ENCODE measurements at places on chromosomes 12 and 14. TPM values are rescaled to one million over a fixed set of nuclear protein-coding genes. Genes with fewer than 3 reads are reported as not detected.
A peak's percentile ranks its signal among the peaks of the same experiment; 100 is the strongest.

The FBXO34 gene
- polyA plus RNA-seq = 16.8 TPM

The FLRT2 gene
- not detected for polyA plus RNA-seq

The KRT78 gene
- polyA plus RNA-seq = not detected

The RBP5 gene
- polyA plus RNA-seq = not detected

The KRT82 gene
- not detected for polyA plus RNA-seq

The ADAMTS20 gene
- not detected for polyA plus RNA-seq

The LARP4 gene
- 15.9 TPM for polyA plus RNA-seq

The HOXC9 gene
- polyA plus RNA-seq = not detected

The NYNRIN gene
- polyA plus RNA-seq = 0.13 TPM

The TUBA1C gene
- 25.4 TPM for polyA plus RNA-seq

The KLRG1 gene
- polyA plus RNA-seq = 13.8 TPM

The PLEK2 gene
- polyA plus RNA-seq = 1.2 TPM

The GLIPR1L1 gene
- not detected for polyA plus RNA-seq

The BMP4 gene
- polyA plus RNA-seq = not detected

The TSHR gene
- polyA plus RNA-seq = 0.40 TPM

The MTERF2 gene
- polyA plus RNA-seq = 9.3 TPM

The SLC6A13 gene
- not detected for polyA plus RNA-seq

DNA sequence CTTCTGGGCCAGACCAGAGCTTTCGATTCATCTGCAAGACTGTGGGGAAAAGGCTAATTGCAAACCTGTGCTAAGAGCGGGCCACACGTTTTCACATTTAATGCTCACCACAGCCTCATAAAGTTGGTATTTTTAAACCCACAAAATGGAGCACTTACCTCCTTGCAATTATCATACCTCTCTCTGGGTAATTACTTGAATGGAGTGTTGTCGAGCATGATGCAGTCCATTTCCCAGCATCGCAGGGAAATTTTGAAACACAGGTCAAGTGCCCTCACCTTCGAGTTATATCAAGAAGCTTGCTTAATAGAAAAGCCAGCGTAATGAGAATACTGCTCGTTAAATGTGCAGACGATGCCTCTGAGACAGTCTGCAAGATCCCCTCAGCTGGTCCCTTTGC is 8.8 kb upstream of the IFI27L2 start:
- H3K36me3 ChIP-seq = no peaks in the 10 kb centered on the region
- no peak for DNase-seq
- no peaks in the 10 kb centered on the region for H3K4me1 ChIP-seq
- no peak overlapping the region for H3K4me3 ChIP-seq

GRCh38 chr12:20950248-20950647 is 139.7 kb downstream of the SLCO1B3 start:
- no peak for DNase-seq
- H3K4me1 ChIP-seq = no peaks in the 10 kb centered on the region
- H3K27me3 ChIP-seq = no peaks in the 10 kb centered on the region
- H3K27ac ChIP-seq = no peak overlapping the region
- no peaks in the 10 kb centered on the region for H3K36me3 ChIP-seq

- no peaks in the 10 kb centered on the region for H3K27me3 ChIP-seq
- no peak overlapping the region for H3K4me3 ChIP-seq
- peaks cover 1% of the 10 kb centered on the region for H3K4me1 ChIP-seq
- no peak for DNase-seq
- H3K27ac ChIP-seq = no peak overlapping the region
These were observed 68.5 kb downstream of the PPFIBP1 start for GRCh38 chr12:27592548-27592947.

DNA sequence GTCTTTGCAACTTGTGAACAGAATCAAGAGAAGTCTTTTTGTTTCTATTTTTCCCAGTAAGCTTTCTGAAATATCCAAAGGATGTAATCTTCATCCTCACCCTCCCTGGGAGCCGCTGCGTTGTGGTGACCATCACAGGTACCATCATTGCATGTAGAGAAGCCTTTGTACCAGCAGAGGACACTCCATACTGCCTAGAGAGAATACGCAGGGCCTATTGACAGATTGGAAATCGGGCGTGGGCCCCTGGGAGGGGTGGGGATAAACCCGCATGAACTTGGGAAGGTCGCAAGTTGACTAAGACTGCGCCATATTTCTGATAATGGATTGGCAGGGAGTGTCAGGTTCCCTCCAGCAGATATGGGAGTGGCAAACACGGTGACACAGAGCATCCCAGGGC is 12.7 kb downstream of the KRT1 start:
- no peaks in the 10 kb centered on the region for H3K27me3 ChIP-seq
- DNase-seq = no peak
- no peak overlapping the region for H3K4me3 ChIP-seq
- peak overlapping the region; percentile 78 for H3K27ac ChIP-seq
- peaks cover 6% of the 10 kb centered on the region for H3K4me1 ChIP-seq

DNA sequence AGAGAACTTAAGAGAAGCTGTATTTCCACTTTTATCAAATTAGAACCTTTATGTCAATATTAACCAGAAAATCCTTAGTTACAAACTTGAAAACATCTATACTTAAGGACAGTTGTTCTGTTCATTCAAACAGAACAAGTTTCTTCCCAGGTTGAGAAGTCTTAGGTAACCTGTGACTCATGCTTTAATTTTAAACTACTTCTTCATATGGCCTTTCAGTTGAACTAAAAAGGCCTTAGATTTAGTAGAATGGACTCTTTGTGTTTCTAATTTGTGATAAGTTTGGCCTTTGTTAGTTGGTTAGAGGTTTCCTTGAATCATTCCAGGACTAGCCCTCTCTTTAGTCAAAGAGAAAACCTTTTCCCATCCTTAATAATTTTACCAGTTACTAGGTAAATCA is 274.2 kb downstream of the FUT8 start:
- peaks cover 30% of the 10 kb centered on the region for H3K36me3 ChIP-seq
- no peak overlapping the region for H3K27ac ChIP-seq
- no peak overlapping the region for H3K4me3 ChIP-seq
- H3K4me1 ChIP-seq = peaks cover 3% of the 10 kb centered on the region

- H3K27ac ChIP-seq = peak overlapping the region; percentile 84
- peak overlapping the region; percentile 70 for H3K4me3 ChIP-seq
- H3K36me3 ChIP-seq = peaks cover 8% of the 10 kb centered on the region
- peaks cover 32% of the 10 kb centered on the region for H3K4me1 ChIP-seq
- no peaks in the 10 kb centered on the region for H3K27me3 ChIP-seq
These were observed 53.9 kb downstream of the ANAPC7 start for GRCh38 chr12:110349514-110350151.

DNA sequence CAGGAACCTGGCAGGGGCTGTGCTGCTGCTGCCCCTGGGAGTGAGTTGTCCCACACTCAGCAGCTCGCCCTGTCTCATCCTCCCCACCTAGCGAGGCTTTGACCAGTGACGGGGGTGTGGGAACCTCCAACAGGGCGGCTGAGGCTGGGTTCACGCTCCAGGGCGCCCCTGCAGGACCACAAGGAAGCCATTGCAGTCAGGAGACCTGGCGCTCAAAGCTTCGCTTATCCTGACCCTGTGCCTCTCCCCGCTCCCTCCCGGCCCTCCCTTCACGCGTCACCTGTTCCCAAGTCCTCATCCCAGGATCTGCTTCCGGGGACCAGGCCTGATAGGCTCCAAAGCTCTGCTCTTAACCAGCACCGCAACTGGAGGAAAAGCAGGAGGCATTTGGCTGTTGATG is 272.0 kb upstream of the SFSWAP start:
- peaks cover 18% of the 10 kb centered on the region for H3K27me3 ChIP-seq
- H3K36me3 ChIP-seq = no peaks in the 10 kb centered on the region
- H3K4me3 ChIP-seq = no peak overlapping the region
- no peak for DNase-seq
- H3K4me1 ChIP-seq = peaks cover 7% of the 10 kb centered on the region

- DNase-seq = no peak
- H3K4me3 ChIP-seq = no peak overlapping the region
- no peaks in the 10 kb centered on the region for H3K4me1 ChIP-seq
- H3K27me3 ChIP-seq = no peaks in the 10 kb centered on the region
These were observed 18.3 kb upstream of the ATP2A2 start for GRCh38 chr12:110262442-110263388.

- no peak overlapping the region for H3K27ac ChIP-seq
- H3K27me3 ChIP-seq = peaks cover 11% of the 10 kb centered on the region
- peaks cover 5% of the 10 kb centered on the region for H3K4me1 ChIP-seq
- no peak for DNase-seq
These were observed 3.6 kb upstream of the KRT6A start for GRCh38 chr12:52496590-52497071.

DNA sequence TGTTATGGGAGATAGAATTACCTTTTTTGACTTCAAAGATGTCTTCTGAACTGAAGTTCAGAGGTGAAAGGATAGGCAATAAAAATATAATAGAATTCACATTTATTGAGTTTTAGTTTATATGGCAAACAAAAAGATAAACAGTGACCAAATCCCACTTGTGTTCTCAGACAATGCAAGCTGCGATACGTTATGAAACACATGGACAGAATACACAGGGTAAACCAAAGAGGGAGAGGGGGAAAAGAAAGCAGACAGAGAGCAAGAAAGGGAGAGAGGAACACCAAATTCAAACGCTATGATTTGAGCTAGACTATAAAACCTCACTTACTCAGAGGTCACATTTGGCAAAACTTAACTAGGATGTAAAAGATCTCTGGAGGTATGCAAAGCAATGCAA is 238.2 kb upstream of the FLRT2 start:
- no peak for DNase-seq
- H3K36me3 ChIP-seq = no peaks in the 10 kb centered on the region
- H3K4me1 ChIP-seq = no peaks in the 10 kb centered on the region
- no peak overlapping the region for H3K27ac ChIP-seq

- H3K4me1 ChIP-seq = no peaks in the 10 kb centered on the region
- H3K4me3 ChIP-seq = no peak overlapping the region
- peaks cover 26% of the 10 kb centered on the region for H3K27me3 ChIP-seq
- no peak for DNase-seq
- H3K27ac ChIP-seq = no peak overlapping the region
These were observed 36.4 kb upstream of the C14orf180 start for GRCh38 chr14:104542871-104543830.

DNA sequence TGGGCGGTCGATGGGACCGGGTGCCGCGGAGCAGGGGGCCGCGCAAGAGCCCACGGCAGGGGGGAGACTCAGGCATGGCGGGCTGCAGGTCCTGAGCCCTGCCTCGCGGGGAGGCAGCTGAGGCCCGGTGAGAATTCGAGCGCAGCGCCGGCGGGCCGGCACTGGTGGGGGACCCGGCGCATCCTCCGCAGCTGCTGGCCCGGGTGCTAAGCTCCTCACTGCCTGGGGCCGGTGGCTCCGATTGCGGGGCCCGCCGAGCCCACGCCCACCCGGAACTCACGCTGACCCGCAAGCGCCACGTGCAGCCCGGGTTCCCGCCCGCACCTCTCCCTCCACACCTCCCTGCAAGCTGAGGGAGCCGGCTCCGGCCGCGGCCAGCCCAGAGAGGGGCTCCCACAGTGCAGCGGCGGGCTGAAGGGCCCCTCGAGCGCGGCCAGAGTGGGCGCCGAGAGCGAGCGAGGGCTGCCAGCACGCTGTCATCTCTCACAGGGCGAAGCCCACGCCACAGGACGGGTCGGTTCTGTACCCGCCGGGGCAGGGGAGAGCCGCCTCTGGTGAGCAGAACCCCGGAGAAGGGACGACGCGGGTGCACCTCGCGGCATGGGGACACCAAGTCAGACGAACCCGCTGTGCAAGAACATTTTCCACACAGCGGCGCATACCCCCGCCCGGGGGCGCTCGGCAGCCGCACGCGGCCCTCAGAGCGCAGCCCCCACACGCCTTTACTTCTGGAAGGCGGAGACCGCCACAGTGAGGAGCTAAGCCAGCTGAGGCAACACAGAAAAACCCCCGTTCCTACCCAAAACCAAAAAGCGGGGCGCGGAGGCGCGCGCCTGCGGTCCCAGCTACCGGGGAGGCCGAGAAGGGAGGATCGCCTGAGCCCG is 1.2 kb upstream of the SIVA1 start:
- H3K27me3 ChIP-seq = no peaks in the 10 kb centered on the region
- H3K4me3 ChIP-seq = peak overlapping the region; percentile 90
- peaks cover 40% of the 10 kb centered on the region for H3K4me1 ChIP-seq
- H3K36me3 ChIP-seq = no peaks in the 10 kb centered on the region

GRCh38 chr12:51098611-51099010 is 15.2 kb upstream of the CSRNP2 start:
- no peak for DNase-seq
- H3K36me3 ChIP-seq = peaks cover 5% of the 10 kb centered on the region
- no peaks in the 10 kb centered on the region for H3K27me3 ChIP-seq
- H3K4me3 ChIP-seq = no peak overlapping the region

GRCh38 chr14:63435838-63436237 is 107.3 kb downstream of the PPP2R5E start:
- peaks cover 17% of the 10 kb centered on the region for H3K36me3 ChIP-seq
- H3K27me3 ChIP-seq = no peaks in the 10 kb centered on the region
- H3K4me1 ChIP-seq = peaks cover 79% of the 10 kb centered on the region
- no peak for DNase-seq

DNA sequence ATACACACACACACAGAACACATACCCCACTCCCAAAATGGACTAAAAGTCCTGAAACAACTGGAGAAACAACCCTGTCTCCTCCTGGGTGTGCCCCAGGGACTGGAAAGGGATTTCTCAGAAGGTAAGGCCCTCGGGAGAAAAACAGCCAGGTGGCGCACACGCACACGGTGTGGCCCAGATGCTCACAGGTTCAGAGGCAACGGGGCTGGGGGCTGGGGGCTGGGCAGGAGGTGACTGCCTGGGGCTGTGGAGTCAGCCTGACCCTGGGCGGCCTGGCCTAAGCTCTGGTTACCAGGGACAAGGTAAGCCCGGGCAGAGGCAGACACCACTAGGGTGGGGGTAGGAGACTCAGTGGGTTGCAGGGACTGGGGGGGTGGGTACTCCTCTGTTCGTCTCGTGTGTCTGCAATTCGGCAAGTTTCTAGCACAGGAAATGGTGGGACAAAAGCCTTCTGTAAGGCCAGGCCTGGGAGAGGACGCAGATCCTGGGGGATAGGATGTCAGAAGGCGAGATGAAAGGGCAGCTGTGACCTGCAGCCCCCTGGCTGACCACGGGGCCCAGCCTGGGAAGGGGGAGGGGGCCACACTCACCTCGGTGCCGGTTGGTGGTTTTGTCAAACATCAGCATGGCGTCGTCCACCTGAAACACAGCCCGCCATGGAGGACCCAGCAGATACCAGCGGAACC is 10.4 kb downstream of the MSI1 start:
- peaks cover 11% of the 10 kb centered on the region for H3K4me1 ChIP-seq
- no peak overlapping the region for H3K4me3 ChIP-seq
- H3K27me3 ChIP-seq = peaks cover 46% of the 10 kb centered on the region
- DNase-seq = no peak
- H3K36me3 ChIP-seq = no peaks in the 10 kb centered on the region

GRCh38 chr12:52521175-52521567 is 977 bp upstream of the KRT5 start:
- no peaks in the 10 kb centered on the region for H3K4me1 ChIP-seq
- peaks cover 11% of the 10 kb centered on the region for H3K27me3 ChIP-seq
- H3K36me3 ChIP-seq = no peaks in the 10 kb centered on the region
- no peak overlapping the region for H3K27ac ChIP-seq
- H3K4me3 ChIP-seq = no peak overlapping the region

DNA sequence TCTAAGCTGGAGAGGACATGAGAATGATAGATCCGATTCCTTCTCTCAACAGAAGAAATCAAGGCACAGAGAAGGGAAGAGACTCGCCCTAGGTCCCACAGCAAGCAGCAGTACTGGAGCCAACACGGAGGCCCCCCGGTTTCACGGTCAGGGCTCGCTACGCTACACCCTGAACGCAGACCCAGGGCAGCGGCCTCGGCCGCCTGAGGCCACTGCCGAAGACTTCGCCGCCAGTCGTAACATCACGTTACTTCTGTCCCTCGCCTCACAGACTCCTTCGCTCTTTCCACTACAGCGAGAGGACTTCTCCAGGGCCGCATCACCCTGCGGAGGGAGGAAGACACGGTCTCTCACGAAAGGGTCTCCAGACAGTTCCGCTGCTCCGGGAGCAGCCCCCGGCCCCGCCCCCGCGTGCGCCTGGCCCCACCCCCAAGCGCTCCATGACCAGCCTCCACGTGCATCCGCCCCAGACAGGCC is 411 bp upstream of the DCAF4 start:
- H3K27me3 ChIP-seq = no peaks in the 10 kb centered on the region
- peaks cover 2% of the 10 kb centered on the region for H3K36me3 ChIP-seq
- no peak for DNase-seq
- H3K4me1 ChIP-seq = peaks cover 20% of the 10 kb centered on the region
- H3K4me3 ChIP-seq = peak overlapping the region; percentile 97
- H3K27ac ChIP-seq = peak overlapping the region; percentile 97
